ENCODE measurements at places on chromosomes 6 and 20. TPM values are rescaled to one million over a fixed set of nuclear protein-coding genes. Genes with fewer than 3 reads are reported as not detected.

GRCh38 chr6:159758031-159759001 lies 3.5 kb upstream of the ACAT2 start:
- no peak for DNase-seq

- no peak for DNase-seq
Observed at GRCh38 chr6:130778946-130779657, 48.1 kb upstream of the SMLR1 start.

- no peak for DNase-seq
Observed at GRCh38 chr20:38866265-38867061, 59.8 kb upstream of the FAM83D start.

- no peak for DNase-seq
Observed at GRCh38 chr20:54083459-54083858, 13.1 kb upstream of the BCAS1 start.

- no peak for DNase-seq
Observed at GRCh38 chr20:21323640-21324039, 20.5 kb downstream of the XRN2 start.

GRCh38 chr6:154624038-154624599 lies 109.1 kb upstream of the SCAF8 start:
- no peak for DNase-seq

DNA sequence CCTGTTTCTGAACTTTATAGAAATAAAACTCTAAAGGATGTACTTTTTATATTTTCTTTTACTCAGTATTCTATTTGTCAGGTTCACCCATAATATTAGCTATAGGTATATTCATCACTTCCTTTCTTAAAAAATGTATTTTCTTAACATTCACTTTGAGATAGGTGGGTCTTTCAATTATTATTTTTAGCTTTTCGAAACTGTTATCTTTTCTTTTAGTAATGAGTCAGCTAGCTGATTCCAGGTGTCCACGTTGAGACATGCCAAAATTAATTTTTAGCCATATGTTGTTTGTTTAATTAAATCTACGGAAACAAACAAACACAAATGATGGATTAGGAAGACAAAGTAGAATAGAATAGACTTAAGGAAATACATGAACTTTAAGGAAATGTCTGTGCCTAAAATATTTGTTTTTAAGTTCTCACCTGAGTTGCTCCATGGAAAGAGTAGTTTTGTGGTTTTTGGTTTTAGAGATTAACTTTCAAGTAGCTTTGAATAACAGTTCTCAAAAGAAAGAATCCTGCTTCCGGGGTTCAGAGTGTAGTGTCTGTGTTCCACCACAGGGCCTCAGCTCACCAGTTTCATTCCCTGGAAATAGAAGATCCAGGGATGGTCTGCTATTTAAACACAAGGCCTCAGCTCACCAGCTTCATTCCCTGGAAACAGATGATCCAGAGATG lies 435.0 kb downstream of the HAO1 start:
- DNase-seq, result peak; percentile 19

POM121L2 gene
- not detected for total RNA-seq

DNA sequence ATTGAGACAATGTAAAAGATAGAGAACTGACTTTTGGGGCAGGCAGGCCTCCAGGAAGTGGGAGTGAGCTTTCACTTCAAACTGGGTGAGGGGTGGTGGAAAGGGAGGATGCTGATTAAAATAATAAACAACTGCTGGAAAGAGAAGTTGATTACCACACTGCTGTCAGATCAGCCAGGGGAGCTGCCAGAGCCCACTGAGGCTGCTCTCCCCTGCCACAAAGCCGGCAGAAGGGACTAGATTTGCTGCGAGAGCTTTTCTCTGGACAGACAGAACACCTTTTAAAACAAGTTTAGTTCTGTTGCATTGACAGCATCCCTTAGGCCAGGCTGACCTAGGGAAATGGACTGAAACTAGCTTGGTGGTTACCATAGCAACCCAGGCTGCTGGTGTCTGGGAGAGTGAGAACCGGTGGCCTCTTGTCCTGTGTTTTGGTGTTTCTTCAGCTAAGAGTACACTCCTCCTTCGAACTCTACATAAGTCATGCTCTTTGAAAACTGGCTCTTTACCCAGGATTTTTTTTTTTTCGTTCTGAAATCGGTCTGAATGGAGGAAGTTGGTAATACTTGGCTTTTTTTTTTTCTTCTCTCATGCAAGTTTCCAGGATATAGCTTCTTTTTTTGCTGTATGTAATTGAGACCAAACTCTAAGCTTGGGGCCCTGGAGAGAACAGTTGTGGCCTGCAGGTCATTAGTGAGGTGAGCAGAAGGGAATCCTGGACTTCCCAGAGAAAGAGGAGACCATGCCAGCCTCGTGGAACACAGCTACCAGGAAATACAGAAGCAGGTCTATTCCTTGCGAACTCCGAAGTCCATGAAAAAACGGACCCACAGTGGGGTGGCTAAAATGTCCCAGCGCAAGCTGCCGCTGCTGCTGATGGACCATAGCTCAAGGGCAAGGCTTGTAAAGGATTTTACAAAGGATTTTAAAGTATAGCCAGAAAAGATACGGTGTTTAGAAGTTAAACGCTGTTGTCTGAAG lies 374.4 kb downstream of the UTRN start:
- peak; percentile 85 for DNase-seq

CAGE1 gene
- 0.03 TPM for total RNA-seq

DNA sequence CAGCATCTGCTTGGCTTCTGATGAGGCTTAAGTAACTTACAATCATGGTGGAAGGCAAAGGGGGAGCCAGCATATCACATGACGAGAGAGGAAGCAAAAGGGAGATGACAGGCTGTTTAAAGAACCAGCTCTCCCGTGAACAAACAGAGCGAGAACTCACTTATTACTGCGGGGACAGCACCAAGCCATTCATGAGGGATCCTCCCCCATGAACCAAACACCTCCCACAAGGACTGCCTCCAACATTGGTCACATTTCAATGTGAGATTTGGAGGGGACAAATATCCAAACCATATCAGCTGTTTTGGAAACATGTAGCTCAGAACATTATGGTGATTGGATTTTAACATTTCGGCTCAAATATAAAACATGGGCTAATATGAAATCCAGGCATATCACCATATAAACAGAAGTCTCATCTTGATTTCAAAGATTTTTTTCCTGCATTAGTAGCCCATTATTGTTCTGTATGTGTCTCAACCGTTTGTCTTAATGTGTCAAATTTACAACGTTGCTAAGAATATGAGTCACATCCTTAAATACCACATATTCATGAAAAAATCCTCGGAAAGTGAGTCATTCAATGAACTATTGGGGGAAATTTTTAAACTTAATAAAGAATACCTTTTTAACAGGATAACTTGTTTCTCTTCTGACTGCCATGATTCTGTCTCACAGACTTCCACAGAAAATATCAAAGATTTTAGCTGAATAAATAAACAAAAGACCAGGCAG lies 894.3 kb downstream of the TFAP2A start:
- DNase-seq, result no peak

CCM2L gene
- 0.75 TPM for total RNA-seq

PRSS35 gene
- total RNA-seq, result 4.5 TPM

- DNase-seq, result no peak
Observed at GRCh38 chr6:45827952-45828530, 187.6 kb downstream of the CLIC5 start.

BTN1A1 gene
- total RNA-seq, result not detected

DNA sequence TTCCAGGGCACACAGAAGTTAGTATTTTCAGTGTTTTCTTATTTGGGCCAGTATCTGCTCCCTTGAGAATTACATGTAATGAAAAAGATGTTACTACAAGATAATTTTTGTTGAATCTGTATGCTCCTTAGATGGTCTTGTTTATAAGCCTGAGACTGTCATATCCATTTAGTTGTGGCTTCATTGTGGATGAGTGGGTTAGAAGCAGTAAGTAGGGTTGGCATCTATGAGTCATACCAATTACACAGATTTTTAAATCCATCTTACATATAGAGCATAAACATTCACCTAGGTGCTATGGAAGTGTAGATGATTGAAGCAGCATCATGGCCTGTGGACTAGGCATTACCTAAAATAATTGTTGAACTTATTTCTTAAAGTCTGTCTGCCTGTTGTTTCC lies 13.5 kb upstream of the BAG2 start:
- DNase-seq, result no peak

PNLDC1 gene
- 0.06 TPM for total RNA-seq
